ENCODE measurements at places on chromosomes 2 and 18.

DNA sequence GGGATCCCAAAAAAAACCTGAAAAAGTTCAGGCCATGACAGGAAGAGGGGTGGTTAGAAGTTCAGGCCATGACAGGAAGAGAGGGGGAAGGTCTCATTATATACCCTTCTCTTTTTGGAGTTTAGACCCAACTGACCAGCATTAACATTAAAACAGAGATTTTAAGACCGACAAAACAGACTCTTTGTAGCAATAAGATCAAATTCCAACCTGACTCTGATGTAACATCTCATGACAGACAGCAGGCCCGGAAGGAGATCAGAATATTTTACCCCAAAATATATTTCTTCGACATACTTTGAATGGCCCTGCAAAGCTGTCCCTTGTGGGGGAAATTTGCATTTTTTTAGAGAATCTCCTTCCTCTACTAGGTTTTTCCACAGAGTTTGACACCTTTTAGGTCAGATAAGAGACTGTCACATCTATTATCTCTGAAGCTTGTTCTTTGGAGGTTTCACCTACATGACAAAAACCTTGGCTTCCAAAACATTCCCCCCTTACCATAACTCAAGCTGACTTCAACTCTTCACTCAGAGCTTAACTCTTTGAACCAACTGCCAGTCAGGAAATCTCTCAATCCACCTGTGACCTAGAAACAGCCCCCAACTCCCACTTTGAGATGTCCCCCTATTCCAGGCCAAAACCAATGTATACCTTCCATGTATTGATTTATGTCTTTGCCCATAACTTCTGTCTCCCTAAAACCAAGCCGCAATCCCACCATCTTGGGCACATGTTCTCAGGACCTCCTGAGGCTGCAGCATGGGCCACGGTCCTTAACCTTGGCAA lies 51.0 kb upstream of the B3GNT2 start:
- no peak for DNase-seq

- DNase-seq, result no peak
Measured at GRCh38 chr2:201073071-201073470, 1.3 kb downstream of the NDUFB3 start.

GRCh38 chr2:217932803-217933616 lies 69.8 kb downstream of the TNS1 start:
- DNase-seq, result no peak

- DNase-seq, result no peak
Measured at GRCh38 chr2:206023183-206023582, 62.8 kb downstream of the INO80D start.

DNA sequence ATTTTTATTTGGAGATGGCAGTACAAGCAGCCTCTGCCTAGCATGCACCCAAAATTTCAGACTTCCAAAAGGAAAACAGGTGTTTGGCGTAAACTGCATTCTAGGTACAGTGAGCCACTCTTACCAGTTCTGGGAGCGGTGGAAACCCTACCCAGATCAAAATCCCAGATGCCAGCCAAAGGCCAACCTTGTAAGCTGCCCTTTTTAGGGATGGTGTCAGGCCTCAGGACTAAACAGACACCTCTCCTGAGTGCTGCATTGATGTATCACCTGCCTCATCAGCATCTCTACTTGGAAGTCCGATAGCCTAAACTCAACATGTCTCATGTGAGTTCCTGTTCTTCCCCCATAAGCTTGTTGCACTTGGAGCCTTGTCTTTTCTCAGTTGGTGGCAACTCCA lies 104.0 kb downstream of the MAP4K4 start:
- DNase-seq, result no peak

GRCh38 chr18:79597831-79598632 lies 81.6 kb upstream of the CTDP1 start:
- no peak for DNase-seq

DNA sequence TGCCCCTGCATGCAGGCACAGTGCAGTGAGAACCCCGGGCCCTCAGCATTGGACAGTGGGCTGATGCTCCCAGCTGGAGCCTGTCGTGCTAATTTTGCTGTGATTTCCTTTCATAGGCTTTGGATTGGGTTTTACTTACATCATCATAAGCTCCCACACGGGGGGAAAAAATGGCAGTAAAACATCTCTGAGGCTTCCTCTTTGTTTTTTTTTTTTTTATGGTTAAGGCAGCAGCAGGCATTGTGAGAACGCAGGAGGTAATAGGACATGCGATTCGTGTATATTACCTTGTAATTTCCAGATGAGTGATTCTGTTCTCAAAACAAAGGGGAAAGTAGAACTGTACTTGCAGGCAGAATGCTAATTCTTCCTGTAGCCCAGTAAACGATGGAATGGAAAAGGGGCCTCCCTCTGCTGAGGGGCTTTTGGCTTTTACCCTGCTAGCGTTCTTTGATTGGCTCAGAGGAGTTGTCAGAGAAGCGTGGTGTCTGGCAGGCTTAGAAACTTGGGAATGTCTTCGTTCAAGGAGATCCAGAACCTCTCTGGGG lies 89.7 kb downstream of the NPAS2 start:
- DNase-seq, result no peak

DNA sequence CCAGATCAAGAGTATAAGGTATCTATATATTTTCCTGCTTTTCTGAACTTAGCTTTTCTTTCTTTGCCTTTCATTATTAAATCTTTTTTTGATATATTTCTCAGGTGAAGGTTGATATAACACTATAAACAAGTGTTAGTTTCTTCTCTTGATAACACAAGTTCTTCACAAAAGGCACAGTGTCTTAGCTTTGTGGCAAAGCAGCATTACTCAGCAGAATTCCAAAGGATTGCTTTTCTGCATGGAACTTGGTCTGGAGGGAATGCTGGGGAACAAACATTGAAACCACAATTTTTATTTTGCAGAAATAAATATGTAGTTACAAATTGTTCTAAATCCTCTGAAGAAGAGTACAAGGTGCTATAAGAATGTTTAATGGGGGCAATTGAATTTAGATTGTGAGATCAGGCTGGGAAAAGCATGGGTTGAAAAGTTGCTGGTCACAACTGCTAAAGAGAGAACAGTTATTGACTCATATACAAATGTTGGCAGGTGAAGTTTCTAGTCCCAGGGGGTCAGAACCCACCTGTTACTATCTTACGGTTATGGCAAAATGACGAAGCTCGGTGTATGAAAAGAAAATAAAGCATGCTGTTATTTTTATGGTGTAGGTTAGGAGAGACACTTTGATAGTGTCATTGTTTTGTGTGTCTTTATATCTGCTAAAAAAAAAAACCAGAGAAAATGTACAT lies 68.2 kb downstream of the UBR3 start:
- DNase-seq, result no peak

DNA sequence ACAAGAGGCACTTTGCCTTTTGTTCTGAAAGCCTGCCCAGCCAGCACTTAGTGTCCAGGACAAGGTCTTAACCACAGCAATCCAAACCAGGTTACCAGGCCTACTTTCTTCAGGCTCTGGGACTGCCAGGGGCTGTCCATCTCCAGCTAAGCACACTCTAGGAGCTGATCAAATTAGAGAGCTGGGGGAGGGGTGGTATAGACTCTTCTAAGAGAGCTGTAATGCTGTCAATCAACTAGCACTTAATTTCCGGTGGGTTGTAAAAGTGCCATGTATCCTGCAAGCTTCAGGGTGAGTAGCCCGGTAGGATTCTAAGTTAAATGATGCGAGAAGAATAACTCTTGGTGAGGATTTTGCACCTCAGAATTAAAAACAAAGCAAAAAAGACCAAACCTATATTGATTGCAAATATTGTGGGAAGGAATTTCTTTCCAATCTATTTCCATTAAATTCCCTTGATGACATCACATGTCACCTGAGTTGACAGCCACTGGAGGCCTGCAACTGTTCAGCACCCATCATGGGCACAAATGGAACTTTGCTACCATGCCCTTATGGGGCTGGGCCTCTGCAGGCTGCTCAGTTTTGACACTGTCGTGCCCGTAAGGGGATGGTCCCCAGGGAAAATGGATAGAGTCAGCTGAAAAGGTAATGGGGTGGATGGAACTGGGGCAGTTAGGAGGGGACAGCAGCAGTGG lies 8.7 kb upstream of the COX7A2L start:
- no peak for DNase-seq

DNA sequence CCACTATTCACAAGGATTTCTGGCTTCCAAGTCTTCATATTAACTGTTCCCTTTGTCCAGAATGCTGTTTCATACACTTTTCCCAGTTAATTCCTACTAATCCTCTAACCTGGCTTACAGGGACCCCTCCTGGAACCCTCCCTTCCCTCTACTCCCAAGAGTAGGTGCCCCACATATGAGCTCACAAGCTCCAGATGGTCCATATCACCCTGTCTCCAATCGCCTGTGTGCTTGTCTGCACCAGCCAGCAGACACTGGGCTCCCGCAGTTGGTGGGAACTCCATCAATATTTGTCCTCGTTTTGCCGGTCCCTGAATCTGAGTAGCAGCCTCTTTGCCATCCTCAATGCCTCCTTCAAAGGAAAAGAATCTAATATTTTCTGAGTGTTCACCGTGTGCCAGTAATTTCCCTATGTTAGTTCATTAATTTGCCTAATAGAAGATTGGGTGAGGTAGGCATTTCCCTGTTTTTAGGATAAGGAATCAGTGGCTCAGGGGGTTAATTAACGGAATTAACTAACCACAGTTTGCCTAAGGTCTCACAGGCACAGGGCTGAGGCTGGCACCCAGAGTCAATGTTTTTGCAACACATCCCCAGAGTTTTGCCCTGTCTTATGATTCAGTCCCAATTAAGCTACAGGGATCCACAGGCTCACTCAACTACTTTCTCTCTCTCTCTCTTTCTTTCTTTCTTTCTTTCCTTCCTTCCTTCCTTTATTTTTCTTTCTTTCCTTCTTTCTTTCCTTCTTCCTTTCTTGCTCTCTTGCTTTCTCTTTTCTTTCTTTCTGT lies 141.6 kb upstream of the CYP1B1 start:
- no peak for DNase-seq

DNA sequence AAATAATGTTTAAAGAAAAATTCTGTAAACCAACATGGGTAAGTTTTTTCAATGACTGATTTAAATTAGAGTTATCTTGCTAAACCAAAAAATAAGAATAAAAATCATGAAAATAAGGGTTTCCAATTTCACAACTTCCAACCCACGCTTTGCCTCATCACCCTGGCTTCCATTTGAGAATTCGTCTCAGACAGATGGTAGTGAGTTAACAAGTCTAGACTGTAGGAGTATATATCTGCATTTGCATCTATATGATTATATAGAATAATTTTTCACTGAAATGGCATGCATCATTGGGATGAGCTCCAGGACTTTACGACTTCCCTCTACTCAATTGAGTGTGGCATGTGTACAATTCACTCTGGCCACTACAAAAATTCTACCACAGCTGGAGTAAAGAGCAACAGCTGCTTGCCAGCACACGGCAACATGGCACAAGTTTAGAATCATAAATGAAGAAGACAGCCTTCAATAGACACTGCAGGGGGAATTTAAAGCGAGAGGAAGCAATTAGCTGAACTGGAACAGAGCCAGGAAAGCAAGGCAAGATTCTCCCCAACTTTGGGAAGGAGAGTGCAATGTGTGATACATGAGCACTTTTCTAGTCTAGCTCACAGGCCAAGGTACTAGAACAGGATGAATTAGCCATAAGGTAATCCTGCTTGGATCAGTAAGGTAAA lies 1673.5 kb upstream of the CELF4 start:
- DNase-seq, result no peak

DNA sequence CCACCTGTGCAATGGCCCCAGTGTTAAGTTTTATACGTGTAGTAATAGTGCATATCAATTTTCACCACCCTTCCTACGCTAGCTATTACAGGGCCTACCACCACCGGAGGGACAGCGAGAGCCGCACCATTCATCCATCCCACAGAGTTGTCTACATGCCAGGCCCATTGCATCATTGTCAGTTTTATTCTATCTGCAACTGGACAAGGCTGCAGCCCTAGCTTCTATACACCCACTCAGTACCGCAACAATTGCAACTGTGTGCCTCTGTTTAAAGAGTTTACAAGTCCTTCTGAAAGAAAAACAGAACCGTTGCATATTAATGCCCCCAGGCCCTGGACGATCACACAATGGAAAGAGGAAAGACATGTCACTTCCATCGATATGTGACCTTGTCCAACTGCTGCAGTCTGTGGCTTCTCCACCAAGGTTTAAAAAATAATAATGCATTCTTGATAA lies 58.6 kb downstream of the ZEB2 start:
- no peak for DNase-seq

- no peak for DNase-seq
Measured at GRCh38 chr18:10059610-10060468, 146.0 kb downstream of the VAPA start.

DNA sequence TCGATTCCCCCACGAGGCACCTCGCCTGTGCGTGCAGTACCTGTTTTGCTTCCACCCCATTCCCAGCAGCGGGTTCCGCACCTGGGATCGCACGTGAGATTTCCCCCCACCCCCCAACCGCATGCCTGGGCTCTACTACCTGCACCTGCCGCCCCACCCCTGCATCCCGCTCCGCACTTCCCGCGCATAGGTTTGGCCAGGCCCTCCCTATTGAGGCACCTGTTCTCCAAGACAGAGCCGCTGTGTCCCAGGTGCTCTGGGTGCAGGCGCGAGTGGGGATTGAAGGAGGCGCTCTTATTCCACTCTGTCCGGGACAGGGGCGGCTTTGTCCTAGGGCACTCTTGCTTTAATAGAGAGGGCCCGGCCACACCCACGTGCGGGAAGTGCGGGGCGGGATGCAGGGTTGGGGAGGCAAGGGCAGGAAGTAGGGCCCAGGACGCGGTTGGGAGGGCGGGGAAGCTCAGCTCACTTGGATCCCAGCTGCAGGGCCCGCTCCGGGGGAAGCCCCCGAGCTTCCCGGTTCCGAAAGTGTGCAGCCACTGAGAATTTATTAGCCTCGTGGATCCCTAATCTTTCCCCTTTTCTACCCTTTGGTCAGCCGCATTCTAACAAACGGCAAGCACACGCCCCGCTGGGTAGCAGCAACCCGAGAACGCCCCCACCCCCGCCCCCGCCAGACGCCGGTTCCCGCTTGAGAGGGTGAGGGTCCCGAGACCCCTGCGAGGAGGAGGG lies 670 bp upstream of the MOCOS start:
- DNase-seq, result no peak

All from cortex of kidney (tissue), 1 donor.